ENCODE measurements at places on chromosomes 2 and 18.

GRCh38 chr2:239528146-239528545, 127.3 kb upstream of the HDAC4 start:
- DNase-seq: no peak

- no peak for DNase-seq
Measured at GRCh38 chr2:135839713-135840112, 2.7 kb upstream of the LCT start.

- DNase-seq: no peak
Measured at GRCh38 chr2:216692636-216693413, 2.5 kb downstream of the IGFBP5 start.

- peak; percentile 52 for DNase-seq
Measured at GRCh38 chr2:168254158-168254935, 7.0 kb upstream of the STK39 start.

GRCh38 chr2:21693081-21693480, 569.3 kb downstream of the TDRD15 start:
- no peak for DNase-seq

DNA sequence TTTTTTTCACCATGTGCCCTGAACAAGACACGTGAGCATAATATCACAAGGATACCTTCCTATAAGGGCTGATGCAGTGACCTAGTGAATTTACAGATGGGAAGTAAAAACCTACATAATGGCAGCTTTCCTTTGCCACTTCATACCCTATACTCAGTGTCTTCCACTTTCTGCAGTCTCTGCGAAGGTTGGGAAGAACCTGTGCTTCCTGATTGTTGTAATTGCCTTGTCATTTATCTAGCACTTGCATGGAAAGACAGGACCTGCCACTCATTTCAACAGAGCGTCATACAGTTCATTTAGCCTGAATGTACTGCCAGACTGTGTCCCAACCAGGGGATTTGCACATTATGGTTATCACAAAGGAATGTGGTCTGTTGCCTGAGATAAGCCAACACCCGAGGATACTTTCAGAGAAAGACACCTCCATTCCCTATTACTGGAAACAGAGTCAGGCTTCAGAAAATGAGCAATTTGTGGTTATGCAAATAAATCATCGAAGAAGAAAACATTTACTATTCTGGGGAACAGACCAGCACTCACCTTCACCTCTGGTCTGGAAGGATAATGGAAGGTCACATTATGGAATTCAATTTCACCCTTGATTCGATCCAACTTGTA, 55.0 kb downstream of the ABCB11 start:
- DNase-seq: no peak

DNA sequence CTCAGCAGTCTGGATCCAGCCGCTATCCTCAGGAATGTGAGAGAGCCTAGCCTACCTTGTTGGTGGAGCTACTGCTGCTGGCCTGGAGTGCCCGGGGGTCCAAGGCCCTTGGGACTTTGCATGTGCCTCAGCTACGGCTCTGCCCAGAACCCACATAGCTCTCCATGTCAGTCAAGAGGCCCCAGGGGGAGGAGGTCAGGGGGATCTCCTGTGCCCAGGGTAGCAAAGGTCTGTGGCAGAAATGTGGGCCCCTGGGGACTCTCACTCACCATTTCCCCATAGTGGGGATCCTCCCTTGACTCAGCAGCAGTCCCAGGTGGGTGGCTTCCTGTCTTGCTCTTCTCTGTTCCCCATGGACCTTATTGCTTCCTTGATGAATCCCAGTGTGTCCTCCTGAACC, 342.7 kb upstream of the CHAC2 start:
- no peak for DNase-seq

DNA sequence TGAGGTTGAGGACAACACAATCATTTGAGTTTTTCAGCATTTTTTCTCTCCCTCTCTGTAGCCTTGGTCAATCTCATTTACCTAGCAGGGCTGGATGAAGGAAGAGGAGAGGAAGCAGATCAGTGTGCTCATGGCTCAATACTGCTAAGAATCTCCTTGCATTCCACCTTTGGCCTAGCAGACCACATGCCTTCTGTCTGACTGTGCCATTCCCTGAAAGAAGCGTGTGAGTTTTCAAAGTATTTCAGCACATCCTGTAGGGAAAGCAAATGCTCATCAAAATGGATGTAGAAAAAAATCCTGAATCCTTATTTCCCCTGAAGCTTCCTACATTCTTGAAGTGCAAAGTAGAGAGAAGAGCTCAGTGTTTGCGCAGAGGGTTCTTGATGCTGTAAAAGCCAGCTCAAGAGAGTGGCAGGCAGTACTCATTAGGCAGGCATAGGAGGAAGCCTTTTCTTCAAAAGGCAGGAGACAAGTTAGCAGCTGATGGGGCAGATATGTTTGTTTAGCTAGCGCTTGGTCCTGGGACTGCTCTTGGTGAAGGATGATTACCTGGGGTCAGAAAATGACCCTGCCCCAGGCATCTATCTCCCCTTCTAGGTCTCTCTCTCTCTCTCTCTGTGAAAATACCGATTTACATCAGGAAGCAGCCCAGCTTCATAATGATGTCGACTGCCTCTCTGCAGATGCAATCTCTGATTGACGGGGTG, 14.4 kb upstream of the PIK3C3 start:
- peak; percentile 71 for DNase-seq

GRCh38 chr18:72762515-72763122, 105.2 kb downstream of the NETO1 start:
- no peak for DNase-seq

DNA sequence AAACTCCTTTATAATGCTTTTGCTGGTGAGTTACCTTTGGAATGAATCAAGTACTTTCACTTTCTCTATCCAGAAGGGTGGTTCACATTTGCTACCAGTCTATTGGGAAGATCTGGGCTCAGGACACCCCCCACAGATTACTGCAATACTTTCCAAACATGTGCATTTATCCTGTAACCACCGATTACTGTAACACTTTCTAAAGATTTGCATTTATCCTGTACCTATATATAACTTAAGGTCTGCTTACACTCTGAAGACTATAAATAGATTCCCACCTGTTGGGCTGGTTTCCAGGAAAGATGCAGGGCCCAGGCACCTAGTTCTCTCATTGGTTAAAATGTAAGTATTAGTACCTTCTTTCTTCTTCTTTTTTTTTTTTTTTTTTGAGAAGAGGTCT, 113.0 kb upstream of the NEDD4L start:
- no peak for DNase-seq

GRCh38 chr18:13433685-13434084, 215.1 kb downstream of the LDLRAD4 start:
- peak; percentile 5 for DNase-seq

- no peak for DNase-seq
Measured at GRCh38 chr2:29697181-29697580, 224.2 kb downstream of the ALK start.

- DNase-seq: peak; percentile 94
Measured at GRCh38 chr2:149068996-149069888, 30.7 kb downstream of the LYPD6B start.

- no peak for DNase-seq
Measured at GRCh38 chr2:15939854-15940660, at the start of gene MYCN. Gene MYCN (plus strand): TSS chr2:15940550. CDS start chr2:15942065, 1,515 bp downstream.

GRCh38 chr2:233686928-233687327, 5.2 kb downstream of the UGT1A7 start:
- no peak for DNase-seq

All from HS-27A (cell line).